NCI-H2171 treated with DMSO at 0.1 percent for 48 hours (cell line): ENCODE measurements at places on chromosomes 4 and X.

DNA sequence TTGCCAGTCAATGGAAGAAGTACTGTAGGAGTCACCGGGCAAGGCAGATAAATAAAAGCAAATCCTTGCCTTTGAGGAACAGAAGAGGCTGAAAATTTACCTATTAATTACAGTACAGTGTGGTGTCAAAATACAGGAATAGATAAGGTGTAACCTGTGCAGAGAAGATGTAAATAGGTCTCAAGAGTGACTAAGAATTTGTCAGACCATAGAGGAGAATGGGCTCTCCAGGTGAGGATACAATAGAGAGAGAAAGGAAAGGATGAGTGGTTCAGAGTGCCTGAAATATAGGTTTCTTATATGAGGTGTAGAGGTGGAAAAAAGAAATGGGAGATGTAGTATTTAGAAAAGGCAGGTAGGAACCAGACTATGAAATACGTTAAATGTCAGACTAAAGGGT lies 801 bp upstream of the ZC4H2 start:
- no peak for DNase-seq

GRCh38 chr4:136829280-136829679 lies 703.0 kb downstream of the PCDH18 start:
- DNase-seq: no peak

DNA sequence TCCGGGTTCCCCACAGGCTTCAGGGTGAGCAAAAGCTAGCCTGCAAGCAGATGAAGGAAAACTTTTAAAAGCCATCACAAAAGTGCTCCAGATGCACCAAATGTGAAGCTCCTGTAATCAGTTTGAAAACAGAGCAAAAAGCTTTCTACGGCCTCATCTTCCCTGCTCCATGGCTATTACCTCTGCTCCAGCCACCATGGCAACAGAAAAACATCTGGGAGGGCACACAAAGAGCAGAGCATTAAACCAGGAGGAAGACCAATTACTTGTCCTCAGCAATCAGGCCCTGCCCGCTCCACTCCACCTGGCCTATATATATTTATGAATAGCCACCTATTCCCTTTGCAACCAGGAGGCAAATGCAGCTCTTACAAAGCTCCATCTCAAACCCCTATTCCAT lies 33.6 kb downstream of the TMEM154 start:
- no peak for DNase-seq

- DNase-seq: no peak
Observed at GRCh38 chrX:84182516-84182915, 5.5 kb downstream of the RPS6KA6 start.

DNA sequence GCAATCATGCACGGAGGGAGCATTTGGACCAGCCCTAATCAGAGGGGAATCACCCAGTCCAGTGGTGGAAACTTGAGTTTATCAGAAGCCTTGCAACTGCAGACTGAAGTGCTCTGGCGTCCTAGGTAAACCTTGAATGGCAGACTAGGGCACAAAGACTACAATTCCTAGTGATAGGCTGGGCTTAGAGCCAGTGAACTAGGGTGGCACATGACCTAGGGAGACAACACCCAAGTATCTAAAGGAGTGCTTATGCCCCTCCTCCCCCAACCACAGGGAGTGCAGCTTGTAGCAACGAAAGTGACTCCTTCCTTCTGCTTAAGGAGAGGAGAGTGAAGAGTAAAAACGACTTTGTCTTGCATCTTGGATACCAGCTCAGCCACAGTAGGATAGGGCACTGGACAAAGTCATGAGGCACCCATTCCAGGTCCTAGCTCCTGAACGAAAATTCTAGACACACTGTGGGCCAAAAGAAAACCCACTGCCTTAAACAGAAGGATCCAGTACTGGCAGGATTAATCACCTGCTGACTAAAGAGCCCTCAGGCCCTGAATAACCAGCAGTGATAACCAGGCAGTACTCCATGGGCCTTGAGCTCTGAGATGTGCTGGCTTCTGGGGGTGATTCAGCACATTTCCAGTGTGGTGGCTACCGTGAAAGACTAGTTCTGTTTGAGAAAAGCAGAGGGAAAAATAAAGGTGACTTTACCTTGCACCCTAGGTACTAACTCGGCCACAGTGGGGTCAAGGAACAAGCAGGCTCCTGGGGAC lies 58.7 kb upstream of the STARD8 start:
- DNase-seq: no peak

DNA sequence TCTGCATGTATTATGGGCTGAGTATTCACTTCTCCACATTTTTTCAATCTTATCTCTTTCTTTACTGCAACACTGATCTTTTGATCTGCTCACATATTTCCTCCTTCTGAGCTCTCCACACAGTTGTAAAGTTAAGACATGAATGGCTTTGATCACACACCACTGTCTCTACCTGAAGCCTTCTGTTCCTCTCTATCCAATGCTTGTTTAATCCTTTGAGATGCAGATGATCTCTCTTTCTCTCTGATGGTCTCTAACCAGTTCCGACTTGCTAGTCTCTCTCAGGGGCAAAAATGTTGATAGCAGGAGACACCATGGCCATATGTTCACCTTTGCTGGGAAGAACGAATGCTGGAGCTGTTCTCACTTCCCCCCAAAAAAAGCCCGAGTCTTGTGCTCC lies 162.4 kb downstream of the UNC5C start:
- peak; percentile 48 for DNase-seq

DNA sequence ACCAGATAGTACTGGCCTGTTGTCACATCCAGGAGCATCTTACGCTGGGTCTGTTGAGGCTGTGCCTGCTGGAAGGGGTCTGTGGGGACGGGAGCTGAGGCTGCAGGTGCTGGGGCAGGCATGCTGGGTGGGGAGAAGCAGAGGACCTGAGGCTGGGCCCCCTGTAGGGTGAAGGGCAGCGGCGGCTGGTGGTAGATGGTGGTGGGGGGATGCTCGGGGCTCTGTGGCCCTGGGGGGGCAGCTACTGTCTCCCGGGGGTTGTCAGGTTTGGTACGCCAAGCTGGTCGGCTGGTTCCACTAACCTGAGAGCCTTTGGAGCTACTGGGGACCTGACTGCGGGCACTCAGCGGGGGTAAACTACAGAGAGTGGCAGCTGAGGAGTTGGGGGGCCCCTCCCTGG lies 7.8 kb downstream of the C4orf54 start:
- no peak for DNase-seq

DNA sequence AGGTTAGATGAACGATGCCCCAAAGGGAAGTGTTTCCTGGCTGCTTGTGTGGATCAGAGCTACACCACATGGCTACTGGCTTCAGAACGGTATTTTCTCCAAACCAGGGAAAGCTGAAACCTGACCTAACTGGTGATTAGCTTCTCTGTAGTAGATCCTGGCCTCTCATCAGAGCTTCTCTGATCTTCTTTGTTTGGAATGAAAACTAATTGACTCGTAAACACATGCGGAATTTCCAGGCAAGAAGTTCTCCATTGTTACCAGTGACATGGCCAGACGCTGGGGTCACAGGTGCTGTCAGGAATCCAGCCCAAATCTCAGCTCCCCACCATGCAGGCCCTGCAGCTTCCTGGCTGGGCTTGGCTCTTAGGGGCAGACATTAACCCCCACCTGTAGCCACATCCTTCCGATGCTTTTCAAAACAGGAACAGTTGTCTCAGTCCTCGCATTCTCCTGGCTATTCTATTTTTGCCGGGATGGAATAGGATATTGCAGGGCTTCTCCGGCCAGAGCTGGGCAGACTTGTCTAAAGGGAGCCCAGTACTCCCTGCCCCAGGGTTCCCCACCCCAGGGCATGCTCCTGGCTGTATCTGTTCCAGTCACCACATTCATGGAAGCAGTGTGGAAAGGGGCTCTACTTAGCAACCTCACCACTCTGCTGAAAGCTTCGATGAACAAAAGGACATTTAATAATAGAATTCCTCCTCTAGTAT lies 305.4 kb upstream of the F9 start:
- no peak for DNase-seq

GRCh38 chr4:170374770-170375169 lies 285.0 kb upstream of the AADAT start:
- DNase-seq: no peak

- DNase-seq: peak; percentile 36
Observed at GRCh38 chr4:41427931-41428600, 109.9 kb upstream of the LIMCH1 start.

GRCh38 chr4:2042947-2043395 lies 16.2 kb upstream of the NAT8L start:
- no peak for DNase-seq

GRCh38 chr4:181982437-181982836 lies 260.8 kb upstream of the TENM3 start:
- peak; percentile 11 for DNase-seq

DNA sequence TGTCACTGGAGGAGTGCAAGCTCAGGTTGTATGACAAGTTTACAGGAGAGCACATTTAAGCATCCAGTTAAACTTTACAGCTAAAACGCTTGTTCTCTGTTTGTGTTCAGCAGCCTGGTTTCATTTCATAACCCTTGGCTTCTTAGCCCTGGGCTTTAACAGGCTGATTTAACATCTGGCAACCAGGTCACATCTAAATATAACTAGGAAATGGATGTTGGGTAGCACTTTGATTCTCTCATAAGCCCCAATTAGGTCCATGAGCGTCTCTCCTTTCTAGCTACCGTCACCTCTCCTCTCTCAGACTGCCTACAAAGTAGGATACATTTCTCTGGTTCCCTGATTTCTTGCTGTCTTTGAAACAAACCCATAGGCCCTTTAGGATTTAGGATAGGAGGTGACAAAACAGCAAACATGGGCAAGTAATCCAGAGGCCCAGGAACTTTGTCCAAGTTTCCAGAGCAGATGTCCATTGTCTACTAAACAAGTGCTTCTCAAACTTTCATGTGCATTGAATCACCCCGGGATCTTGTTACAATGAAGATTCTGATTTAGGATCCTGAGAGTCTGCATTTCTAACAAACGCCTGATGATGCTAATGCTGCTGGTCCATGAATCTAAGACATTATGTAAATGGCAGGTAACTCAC lies 22.5 kb downstream of the OTUD6A start:
- DNase-seq: no peak

DNA sequence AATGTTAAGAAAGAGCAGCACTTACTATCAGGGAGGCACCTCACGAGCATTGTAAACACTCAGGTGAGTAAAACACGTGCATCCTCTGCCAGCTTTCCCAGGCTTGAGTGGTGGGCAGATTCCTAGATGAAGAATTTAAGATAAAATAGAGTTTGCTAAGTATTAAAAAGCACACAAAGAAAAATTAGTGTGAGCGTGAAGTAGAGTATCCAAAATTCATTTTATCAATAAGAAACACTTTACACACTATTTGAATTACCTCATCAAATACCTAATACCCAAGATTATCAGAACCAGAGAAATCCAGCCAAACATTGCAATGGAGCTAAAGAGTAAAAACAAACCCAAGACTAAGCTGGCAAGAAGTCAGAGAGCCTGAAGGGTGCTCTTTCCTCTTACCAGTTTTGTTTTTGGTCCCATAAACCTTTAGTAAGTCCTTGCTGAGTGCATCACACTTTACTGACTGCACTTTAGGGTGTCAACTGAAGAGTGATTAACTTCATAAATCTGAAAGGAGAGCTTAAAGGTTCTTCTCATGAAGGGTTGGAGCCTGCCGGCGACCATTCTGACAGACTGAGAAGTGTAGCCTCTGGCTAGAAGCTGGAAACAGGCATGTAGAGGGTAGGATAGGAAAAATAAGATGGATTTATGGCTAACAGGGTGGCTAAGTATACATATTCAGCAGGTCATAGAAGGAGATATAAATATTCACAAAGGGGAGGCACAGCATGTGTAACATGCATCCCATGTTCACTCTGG lies 151.1 kb downstream of the SLC7A11 start:
- no peak for DNase-seq

GRCh38 chr4:122309988-122310626 lies 68.7 kb upstream of the ADAD1 start:
- DNase-seq: no peak

GRCh38 chrX:129726307-129727111 lies 12.3 kb upstream of the XPNPEP2 start:
- no peak for DNase-seq
